ENCODE measurements at places on chromosomes 12 and 14.

- ATAC-seq, result no peak
Measured at GRCh38 chr14:88562532-88562830, 356 bp upstream of the ZC3H14 start.

- no peak for ATAC-seq
Measured at GRCh38 chr12:126358806-126359205, 1293.6 kb downstream of the AACS start.

- no peak for ATAC-seq
Measured at GRCh38 chr12:26795910-26796309, 37.1 kb downstream of the ITPR2 start.

DNA sequence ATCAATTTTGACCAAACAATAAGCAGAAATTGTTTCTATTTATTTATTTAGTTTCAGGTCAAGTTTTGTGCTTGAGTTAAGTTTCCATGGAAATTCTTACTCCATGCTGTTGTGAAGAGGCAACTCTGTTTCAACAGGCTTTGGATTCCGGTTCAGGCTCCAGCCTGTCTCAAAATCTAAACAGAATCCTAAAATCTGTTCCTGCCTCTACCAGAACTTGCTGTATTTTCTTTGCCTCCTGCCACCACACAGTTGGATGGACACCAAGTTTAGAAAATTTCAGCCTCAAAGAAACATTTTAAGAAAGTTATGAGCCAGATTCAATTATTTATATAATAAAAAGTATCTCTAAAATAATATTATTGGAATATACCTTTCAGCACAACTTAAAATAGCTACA lies 330.9 kb downstream of the FOXG1 start:
- no peak for ATAC-seq

- no peak for ATAC-seq
Measured at GRCh38 chr12:132545955-132546354, 56.0 kb downstream of the FBRSL1 start.

DNA sequence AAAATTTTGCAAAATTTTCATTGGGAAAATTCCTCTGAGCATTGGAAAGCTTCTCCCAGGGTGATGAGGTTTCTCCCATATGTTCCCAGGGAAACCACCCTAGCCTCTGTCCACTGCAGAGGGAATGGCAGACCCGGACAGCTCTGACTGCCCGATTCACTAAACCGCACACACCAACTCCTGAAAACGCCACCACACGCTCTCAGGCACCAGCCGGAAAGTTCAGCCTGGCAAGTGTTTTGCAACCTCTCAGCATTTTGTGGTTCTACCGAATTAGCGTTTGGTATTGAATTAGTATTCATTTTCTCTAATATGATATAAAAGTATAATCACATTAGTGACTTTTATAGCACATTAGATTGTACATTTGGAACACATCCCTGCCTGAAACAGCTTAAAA lies 213.4 kb downstream of the PHETA1 start:
- no peak for ATAC-seq

GRCh38 chr14:90757452-90757851 lies 58.8 kb downstream of the TTC7B start:
- no peak for ATAC-seq

DNA sequence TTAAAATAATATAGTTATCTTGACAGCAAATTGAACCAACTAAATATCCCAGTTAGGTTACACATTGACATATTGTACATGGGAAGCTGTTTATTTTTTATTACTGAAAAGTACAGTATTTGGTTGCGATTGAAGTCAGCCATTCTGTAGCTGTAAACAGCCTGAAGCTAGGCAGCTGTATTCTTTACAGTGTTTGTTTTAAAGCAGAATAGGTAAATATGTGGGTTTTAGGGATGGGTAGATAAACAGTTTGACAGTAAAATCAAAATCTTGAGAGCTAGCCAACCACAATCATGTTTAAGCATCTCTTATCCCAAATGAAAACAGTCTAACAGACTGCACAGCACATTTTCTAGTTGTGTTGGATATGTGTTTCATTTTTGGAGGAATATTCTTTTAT lies 45.7 kb downstream of the TTC6 start:
- no peak for ATAC-seq

DNA sequence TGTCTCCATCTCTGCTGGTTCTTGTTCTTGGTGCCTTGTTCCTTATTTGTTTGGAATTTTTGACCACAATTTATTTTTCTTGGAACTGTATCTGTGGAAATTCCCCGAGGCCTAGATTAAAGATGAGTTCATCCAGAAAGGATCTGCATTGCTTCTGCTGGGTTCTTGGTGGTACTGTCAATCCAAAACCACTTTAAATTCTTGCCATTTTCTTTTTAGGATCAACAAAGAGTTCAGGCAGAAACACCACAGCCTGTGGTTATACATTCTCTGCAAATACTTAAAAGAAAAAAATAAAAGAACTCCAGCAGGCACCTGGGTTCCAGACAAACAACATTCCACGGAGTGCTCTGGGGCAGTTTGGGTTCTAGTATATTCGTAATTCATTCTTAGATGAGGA lies 6.0 kb upstream of the VAMP1 start:
- no peak for ATAC-seq

DNA sequence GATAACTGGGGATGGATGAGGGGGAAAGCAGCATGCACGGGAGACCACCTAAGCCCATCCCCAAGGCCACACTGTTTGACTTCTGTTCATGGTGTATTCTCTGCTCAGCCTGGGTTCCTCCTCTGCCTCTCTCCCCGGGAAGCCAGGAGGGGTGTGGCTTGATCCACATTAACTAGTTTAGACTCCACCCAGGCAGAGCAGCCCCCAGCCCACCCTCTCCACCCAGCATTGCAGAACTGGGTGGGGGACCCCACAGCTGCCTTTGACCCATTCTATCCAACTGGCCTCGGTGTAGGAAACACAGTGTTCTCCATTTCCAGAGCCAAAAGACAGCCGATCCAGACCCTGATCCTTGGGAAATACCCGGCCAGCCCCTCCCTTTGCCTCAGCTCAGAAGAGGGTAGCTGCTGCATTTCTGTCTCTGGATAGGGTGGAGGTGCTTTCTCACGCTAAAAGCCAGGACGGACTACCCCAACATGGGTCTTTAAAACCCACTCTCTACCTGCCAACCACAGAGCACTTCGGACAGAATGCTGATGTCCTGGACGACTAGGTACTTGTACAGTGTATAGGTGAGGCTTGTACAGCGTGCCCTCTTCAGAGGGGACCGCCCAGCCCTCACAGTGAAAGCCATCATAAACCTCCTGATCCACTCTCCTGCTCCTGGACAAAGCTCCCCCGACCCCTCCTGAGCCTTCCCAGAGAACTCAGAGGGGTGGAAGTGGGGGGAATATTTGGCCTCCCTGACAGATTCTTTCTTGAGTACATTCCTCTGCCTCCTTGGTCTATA lies 9.4 kb downstream of the SPRYD3 start:
- no peak for ATAC-seq

- ATAC-seq, result peak; percentile 72
Measured at GRCh38 chr14:33369972-33370371, 431.3 kb downstream of the NPAS3 start.

GRCh38 chr12:4323396-4323795 lies 2.4 kb downstream of the TIGAR start:
- ATAC-seq, result no peak

GRCh38 chr14:32226056-32226455 lies 23.0 kb upstream of the RNU6-8 start:
- no peak for ATAC-seq

GRCh38 chr14:103057372-103058163 lies at the start of gene CDC42BPB:
Gene CDC42BPB, minus strand, starts transcription at chr14:103057549. Its CDS starts 376 bp downstream, at chr14:103057173.
- peak; percentile 95 for ATAC-seq

- ATAC-seq, result no peak
Measured at GRCh38 chr14:33569821-33570687, 380.8 kb downstream of the EGLN3 start.

DNA sequence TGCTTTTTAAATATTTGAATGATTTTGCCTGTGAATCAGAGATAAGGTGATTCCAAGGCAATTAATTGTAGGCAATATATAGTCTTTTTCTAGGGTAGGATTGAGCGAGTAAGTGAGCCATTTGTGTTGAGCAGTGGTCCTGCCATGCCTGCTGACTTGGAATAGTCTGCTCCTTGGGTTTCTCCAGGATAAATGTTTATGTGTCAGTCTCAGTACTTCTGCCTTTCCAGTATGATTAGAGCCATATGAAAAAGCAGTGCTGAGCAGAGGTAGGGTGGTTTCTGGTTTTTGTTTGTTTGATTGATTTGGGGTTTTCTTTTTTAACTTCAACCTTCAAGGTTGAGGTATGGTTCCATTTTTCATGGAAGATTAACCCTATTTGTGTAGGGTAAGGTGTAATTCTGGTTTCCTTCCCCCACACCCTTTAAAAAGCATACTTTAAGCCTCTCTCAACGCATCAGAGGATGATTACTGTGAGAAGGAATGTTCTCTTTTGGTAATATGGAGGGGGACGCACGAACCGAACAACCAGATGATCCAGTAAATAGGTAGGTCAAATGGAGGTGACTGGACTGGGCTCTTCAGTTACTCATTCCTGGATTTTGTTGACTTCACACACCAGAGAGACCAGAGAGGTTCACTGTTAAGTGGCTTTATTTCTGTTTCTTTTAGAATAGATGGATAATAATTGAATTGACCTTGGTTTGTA lies 22.7 kb downstream of the FRMD6 start:
- no peak for ATAC-seq

DNA sequence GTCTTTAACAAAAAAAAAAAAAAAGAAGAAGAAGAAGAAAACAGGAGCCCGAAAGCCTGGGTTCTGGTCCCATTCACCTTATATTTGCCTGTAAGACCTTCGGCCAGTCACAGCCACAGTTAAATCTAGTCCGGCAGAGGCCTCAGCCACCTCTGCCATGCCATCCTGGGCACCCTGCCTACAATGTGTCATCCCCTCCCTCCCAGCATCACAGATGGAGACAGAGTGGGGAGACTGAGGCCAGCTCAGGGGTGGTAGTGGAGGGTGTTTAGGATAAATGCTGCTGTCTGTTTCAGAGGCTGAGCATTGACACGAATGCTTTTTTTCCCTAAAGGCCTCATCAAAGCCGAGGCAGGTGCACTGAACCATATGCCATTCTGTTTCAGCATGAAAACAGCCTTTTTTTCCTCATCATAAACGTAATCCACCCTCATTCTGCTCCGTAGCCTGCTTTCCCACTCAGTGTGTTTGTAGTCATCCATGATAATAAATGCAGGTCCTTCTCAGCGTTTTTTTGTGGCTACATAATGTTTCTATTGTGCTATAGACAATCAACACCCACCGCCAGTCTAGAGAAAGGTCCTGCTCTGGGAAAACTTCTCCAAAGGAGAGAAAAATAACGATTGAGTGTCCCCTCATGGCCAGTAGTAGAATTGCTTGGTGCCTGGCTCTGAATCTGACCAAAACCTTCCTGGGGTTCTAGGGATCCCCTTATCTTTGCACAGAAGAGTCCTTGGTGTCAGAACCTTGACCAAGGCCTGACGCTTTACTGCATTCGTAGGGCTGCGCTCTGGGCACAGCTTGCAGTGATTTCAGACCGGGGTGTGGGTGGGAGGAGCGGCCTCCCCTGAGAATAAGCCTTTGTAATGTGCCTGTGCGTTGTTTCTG lies 41.1 kb upstream of the TSPAN9 start:
- ATAC-seq, result no peak

GRCh38 chr12:132154941-132155770 lies 10.9 kb downstream of the NOC4L start:
- ATAC-seq, result no peak

DNA sequence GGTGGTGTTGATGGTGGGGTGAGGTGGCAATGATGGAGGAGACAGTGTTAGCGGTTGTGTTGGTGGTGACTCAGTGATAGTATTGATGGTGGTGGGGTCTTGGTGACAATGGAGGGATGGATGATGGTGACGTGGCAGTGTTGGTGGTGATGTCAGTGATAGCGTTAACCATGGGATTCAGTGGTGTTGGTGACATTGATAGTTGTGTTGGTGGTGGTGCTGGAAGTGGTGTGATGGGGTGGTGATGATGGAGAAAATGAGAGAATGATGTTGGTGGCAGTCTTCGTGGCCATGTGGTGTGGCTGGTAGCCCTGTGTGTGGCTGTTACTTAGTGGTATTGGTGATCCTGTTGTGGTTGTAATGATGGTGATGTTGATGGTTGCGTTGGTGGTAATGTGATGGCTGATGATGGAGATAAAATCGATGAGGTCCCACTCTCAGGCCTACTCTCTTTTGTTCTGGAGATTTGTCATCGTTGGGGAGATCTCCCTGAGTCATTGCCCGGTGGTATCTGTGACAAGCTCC lies 2.6 kb downstream of the DTX1 start:
- ATAC-seq, result no peak

DNA sequence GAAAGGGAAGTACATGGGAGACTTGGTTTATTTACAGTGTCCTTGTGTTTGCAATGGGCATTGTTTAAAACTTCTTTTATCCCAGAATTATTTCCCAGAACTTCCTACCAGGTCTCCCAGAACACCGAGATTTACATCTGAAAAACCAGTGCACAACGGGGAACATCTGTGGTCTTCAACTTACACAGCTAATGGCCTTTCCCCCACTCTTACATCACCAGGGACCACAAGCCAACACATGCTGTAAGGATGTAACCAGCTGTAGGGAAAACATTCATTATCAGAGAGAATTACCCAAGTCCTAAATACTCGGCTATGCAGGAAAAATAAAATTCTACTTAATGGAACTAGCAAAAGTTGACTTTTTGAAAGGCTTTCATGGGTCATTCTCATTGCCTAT lies 267.6 kb downstream of the DUSP6 start:
- ATAC-seq, result no peak

DNA sequence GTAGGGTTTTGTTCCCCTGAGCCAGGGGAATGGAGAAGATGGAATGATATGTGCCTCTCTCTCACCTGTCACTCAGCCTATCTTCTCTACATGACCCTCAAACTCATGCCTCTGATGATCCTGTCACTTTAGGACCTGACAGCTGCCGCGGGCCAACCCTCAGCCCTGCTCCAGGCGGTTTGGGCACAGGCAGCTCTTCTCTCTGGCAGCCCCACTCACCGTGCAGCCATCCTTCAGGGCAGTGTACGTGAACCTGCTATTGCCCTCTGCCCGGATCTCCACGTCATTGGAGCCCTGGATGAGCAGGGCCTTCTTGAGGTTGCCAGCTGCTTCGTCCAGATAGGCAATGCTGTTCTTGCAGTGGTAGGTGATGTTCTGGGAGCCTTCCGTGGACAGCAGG lies 10.5 kb downstream of the TMEM106C start:
- ATAC-seq, result no peak

- no peak for ATAC-seq
Measured at GRCh38 chr14:76911473-76911872, 85.3 kb downstream of the LRRC74A start.

DNA sequence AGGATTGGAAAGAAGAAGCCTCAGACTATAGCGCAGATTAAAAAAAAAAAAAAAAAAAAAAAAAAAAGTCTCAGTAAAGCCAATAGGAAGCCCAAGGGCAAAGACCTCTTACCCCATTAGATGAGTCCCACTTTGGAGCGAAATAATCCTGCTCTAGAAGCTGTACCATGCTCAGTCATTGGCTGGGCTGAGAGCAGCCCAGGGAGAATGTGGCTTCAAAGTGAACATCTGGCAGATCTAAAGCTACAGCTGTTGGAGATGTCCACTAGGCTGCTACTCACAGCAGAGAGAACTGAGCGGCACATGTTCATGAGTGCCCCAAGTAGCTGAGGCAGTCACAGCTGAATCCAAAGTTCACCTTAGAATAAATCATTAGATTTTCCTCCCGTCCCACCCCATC lies 560.9 kb downstream of the MED13L start:
- no peak for ATAC-seq

Measured in stimulated activated memory B cell treated with anti-CD40 and anti-IgM and Interleukin-4, amounts not matched to agents 10 μg/mL and 1 μg/mL and 100 μg/mL, for 72 hours (primary cell).